ENCODE measurements at places on chromosomes 7 and 10. TPM values are rescaled to one million over a fixed set of nuclear protein-coding genes. Genes with fewer than 3 reads are reported as not detected.
A peak's percentile ranks its signal among the peaks of the same experiment; 100 is the strongest.

VENTX gene
- total RNA-seq, result 3.2 TPM

BRAT1 gene
- 31.3 TPM for total RNA-seq

CXCL12 gene
- 6.1 TPM for total RNA-seq

PDK4 gene
- total RNA-seq, result 316 TPM

NUTM2E gene
- total RNA-seq, result not detected

CCDC146 gene
- total RNA-seq, result 3.6 TPM

TFR2 gene
- 0.20 TPM for total RNA-seq

LFNG gene
- total RNA-seq, result 30.6 TPM

PTPN12 gene
- 104 TPM for total RNA-seq

DNA sequence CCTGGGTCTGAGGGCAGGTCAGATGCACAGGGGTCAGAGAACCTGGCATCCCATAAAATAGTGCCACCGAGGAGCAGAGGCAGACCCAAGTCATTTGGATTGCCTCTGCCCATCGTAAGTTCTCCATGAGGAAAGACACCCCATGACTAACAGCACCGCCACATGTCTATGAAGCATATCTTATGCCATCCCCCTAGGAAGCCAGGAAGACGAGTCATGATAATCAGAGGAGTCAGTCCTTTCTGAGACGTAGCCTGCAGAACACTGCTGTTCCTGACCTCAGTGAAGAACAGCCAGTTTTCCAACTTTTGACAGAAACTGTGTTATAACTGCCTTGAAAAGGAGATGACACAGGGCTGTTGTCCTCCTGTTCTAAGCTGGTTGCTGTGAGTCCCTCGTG lies 51.2 kb downstream of the INSYN2A start:
- no peak for DNase-seq

DNA sequence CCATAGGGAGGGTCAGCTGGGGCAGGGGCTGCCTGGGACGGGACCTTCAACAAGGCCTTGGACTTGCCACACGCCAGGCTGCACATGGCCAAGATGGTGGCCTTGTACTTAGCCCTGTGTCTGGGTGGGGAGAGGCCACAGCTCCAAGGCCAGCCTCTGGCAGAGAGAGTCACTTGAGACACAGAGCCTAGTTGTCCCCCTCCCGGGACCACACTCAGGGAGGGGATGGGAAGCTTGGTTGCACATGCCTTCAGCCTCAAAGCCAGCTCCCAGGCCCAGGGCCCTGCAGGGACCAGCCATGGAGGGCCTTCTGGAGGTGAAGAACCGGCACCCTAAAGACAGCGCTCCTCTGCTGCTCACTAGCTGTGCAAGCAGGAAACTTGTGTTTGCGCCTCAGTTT lies 16.7 kb downstream of the MMRN2 start:
- no peak for DNase-seq

DNA sequence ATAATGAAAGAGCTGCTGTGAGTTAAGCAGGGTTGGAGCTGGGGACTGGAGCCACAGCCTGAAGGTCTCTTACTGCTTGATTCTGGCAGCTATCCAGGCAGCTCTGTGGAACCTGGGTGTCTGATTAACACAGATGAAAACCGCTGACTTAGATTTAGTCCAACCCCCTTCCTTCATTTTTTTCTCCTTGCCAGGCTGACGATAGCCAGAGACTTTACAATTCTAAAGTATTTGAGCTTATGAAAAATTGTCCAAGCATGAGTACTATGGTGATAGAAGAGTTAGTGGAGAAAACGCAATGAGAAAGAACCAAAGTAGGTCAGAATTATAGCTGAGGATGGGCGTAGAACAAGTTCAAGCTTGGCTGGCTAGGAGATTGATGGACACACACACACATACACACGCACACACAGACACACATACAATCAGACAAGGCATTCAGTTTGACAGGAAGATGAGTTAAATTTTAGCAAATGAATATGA lies 13.5 kb upstream of the GPR85 start:
- no peak for DNase-seq

- no peak for DNase-seq
These were observed 83.8 kb upstream of the MACROH2A2 start for GRCh38 chr10:69968830-69969229.

DNA sequence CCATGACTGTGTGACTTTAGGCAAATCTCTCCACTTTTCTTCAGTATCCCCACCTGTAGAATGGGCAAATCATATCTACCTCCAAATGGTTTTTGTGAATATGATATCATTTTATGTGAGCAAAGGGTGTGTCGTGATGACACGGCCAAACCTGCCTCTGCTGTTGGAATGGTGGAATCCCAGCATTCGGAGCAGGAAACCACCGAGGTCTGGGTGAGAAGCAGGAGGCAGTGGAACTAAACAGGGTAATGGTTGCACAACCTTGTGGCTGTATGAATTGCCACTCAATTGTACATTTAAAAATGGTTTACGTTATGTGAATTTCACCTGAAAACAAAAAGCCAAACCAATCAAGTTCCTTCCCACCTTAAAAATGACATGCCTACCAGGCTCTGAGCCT lies 131.4 kb upstream of the ZMIZ1 start:
- no peak for DNase-seq

- DNase-seq, result no peak
These were observed 271.9 kb downstream of the C7orf25 start for GRCh38 chr7:42639930-42640329.

DNA sequence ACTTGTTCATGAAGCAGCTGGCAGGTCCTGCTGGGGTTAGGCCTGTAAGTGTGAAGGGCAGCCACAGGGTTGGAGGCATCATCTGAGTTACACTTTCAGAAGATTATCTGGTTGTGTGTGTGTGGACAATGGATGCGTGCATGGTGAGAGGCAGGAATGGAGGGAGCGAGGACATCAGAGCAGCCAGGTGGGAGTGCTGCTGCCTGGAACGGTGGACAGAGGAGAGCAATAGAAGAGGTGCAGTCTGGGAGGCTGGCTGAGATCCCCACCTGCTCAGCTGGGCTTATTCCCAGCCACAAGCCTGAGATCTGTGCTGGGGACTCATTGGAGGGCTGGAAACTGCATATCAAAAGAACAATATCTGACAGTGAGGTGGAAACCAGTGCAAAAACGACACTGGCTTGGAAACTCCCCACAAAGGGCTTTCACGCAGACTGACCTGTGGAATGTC lies 17.9 kb downstream of the ZNF488 start:
- no peak for DNase-seq

- DNase-seq, result no peak
These were observed 749.2 kb upstream of the PCDH15 start for GRCh38 chr10:55550236-55550635.

DNA sequence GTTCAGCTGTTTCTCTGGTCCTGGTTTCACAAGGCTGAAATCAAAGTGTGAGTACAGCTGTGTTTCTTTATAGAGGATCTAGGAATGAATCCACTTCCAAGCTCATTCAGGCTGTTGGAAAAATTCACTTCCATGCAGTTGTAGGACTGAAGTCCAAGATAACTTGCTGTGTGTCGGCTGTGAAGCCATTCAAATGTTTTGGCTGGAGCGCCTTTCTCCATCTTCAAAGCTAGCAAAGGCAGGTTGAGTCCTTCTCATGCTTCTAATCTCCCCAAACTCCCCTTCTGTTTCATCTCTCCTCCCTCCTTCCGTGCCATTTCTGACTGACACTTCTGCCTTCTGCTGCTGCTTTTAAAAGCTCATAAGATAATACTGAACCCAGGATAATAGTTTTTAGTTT lies 1195.4 kb upstream of the LRRN3 start:
- DNase-seq, result no peak

GRCh38 chr10:21202776-21203462 lies 305.8 kb upstream of the NEBL start:
- no peak for DNase-seq

DNA sequence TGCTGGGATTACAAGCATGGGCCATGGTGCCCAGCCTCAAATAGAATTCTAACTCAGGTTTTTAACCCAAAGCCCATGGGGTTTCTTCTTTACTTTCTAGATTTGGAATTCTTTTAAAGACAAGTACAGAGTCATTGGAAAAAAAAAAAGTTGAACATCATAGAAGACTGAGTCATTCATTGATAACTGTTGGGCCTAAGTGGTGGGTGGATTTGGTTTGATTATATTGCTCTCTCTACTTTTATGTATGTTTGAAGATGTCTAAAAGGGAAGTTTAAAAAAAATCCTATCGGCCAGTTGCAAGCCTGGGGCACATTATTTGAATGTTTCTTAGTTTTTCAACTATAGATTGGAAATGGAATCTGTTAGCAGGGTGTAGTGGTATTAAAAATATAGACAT lies 49.7 kb downstream of the INPP5F start:
- no peak for DNase-seq

GRCh38 chr10:6920072-6921019 lies 340.3 kb upstream of the PRKCQ start:
- DNase-seq, result peak; percentile 87

- no peak for DNase-seq
These were observed 211.4 kb upstream of the KLF14 start for GRCh38 chr7:130945411-130945811.

DNA sequence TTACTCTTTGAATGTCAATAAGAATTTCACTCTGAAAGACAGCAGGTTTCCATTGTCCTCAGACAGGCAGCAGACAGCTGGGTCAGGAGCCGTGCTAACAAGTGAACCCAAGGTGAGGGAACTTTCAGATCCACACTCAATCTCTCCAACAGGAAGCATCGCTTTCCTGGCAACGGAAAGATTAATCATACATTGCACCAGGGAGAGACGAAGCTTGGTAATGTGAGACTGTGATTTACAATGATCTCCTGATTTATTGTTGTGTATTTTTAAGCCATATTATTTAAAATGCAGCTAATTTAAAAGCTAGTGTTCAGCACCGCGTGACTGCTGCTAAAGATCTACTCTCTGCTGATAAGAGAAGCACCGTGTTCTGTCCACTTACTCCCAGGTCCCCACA lies 17.5 kb upstream of the NOM1 start:
- DNase-seq, result no peak

DNA sequence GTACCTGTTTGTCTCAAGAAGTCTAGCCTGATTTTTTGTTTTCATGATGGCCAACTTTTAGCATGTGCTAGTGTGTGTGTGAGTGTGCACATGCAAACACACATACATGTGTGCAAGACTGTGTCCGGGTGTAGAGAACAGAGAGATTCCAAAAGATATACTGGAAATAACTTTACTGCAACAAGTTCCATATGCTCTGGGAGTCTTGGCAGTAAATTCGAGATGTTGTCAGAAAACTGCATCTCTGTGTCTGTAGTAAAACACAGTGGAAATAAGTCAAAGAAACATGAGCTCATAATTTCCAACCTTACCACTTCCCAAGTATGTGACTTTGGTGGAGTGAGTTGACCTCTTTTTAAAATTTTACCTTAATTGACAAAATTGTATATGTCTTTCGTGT lies 950.8 kb upstream of the C7orf33 start:
- DNase-seq, result no peak

GRCh38 chr10:86663576-86664339 lies 4.6 kb upstream of the LDB3 start:
- no peak for DNase-seq

Data from upper lobe of left lung (tissue), 6 donors.